BJ (cell line): ENCODE measurements at places on chromosomes 7 and 10.

DNA sequence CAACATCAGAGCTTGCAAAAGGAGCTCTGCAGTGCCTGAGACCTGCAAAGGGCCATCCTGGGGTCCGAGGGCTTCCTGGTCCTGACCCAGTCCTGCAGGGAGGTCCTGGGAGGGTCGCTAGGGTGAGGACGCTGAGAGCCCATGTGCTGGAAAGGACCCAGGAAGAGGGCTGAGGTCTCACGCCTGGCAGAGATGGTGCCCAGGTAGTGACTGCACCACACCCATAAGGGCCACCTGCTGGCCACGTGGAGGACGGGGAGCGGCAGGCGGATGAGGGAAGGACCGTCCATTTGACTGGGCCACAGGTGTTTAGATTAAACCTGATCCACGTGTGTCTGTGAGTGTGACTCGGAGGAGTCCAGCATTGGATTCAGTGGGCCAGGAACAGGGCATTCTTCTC lies 392.8 kb downstream of the DNAJB6 start:
- DNase-seq = no peak

DNA sequence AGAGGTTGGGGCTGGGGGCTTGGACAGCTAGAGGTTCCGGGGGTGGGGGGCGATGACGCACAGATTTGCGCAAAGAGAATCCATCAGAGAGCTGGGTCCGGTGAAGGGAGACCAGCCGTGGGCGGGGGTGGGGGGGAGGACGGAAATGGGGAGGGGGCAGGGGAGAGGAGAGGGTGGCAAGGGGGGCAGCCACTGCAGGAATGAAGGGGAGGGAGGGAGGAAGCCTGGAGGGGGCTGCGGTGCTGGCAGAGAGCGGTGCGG lies 1.2 kb upstream of the VGF start:
- no peak for DNase-seq

GRCh38 chr10:30057894-30058556 lies 1.4 kb downstream of the JCAD start:
- no peak for DNase-seq

- DNase-seq = peak; percentile 85
These were observed 234.6 kb downstream of the DIP2C start for GRCh38 chr10:454860-455259.

- no peak for DNase-seq
These were observed 79.2 kb downstream of the CCNY start for GRCh38 chr10:35415505-35415904.

DNA sequence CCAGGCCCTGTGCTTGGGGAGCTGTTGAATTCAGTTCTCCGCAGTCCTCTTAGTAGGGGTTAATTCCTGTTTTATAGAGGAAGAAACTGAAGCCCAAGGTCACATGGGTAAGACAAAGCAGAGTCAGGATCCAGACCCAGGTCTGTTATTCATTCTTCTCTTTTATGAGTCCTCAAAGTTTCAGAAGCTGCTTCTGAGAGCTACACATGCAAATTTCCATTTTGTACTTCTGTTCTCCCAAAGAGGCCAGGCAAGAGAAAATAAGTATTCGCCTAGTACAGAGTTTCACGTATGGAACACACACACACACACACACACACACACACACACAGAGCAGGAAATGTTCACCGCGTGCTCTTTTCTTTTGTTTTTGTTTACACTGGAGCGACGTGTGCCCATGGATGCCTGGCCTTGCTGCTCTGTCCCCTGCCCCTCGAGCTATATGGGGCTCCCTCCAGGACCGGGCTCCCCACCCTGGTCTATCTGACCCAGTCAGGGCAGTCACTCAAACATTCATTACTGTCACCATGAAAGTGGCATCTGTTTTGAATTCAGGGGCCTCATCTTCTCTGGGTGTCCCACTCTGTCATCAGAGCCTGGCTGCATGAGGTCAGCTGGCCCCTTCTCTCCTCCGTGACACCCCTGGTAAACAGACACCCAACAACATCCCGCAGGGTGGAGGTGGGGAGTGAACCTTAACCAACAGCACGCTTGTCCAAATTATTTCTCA lies 84.4 kb downstream of the TNS3 start:
- no peak for DNase-seq

GRCh38 chr10:104322416-104322782 lies 15.9 kb downstream of the ITPRIP start:
- DNase-seq = no peak

DNA sequence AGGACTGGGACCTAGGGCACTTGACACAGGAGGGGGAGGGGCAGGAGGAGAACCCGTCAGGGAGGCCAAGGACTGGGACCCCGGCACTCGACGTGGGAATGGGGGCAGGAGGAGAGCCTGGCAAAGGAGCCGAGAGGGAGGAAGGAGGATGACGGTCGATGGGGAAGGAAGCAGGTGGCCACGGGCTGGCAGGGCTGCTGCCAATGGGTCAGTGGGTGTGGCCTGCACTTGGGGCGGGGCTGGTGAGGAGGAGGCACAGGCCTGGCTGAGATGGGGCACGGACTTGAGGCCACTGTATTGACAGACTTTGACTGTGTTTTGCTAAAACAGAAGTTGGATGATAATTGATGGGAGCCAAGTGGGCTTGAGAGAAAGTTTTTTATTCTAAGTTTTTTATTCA lies 68.9 kb downstream of the RBM33 start:
- no peak for DNase-seq

DNA sequence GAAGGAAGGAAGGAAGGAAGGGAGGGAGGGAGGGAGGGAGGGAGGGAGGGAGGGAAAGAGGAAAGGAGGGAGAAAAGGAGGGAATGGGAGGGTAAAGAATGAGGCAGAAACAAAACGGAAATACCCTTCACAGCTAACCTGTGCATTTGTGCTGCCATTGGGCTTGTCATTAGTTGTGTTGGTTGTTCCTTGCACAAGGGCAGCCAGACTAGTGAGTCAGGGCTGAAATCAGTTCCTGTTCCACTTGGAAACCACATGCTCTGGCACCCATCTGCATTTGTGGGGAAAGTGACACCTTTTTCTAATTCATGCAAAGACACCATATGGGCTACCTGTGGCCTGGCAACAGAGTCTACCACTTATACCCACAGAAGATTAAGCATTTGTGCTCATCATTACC lies 1004.0 kb upstream of the C7orf33 start:
- DNase-seq = no peak

- no peak for DNase-seq
These were observed 241.5 kb downstream of the PHTF2 start for GRCh38 chr7:78039790-78040776.

GRCh38 chr10:31477584-31477983 lies 158.6 kb downstream of the ZEB1 start:
- no peak for DNase-seq

DNA sequence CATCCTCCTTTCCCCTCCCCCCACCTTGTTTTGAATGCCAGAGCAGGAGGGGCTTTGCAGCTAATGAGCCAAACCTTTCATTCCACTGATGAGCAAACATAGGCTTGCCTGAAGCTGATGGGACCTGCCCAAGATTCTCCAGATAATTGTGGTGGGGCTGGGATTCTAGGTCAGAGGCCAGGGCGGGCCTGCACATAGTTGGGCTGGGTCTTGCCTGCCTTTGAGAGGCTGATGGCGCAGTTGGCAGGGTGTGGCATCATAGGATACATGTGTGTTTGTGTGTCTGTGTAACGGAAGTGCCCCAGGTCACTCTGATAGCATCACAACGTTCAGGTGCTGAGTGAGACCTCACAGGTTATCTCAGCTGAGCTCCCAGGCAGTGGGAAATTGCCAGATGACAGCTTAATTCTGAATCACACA lies 22.9 kb downstream of the BTBD16 start:
- no peak for DNase-seq

DNA sequence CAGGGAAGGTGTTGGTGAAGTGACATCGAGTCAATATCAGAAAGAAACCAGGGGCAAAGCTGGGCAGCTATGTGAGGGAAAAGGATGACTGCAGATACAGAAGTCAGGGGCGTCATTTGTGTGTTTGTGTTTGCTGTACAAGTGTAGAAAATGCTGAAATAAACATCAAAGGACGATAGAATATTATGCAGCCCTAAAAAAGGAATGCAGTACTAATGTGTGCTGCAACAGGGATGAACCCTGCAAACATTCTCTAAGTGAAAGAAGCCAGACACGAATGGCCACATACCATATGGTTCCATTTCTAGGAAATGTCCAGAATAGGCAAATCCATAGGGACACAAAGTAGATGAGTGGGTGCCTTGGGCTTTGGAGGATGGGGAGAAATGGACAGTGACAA lies 133.9 kb downstream of the PRPF18 start:
- no peak for DNase-seq

GRCh38 chr7:148867596-148868377 lies 16.3 kb downstream of the EZH2 start:
- DNase-seq = no peak

- DNase-seq = no peak
These were observed 76.0 kb upstream of the RET start for GRCh38 chr10:43000651-43001426.

DNA sequence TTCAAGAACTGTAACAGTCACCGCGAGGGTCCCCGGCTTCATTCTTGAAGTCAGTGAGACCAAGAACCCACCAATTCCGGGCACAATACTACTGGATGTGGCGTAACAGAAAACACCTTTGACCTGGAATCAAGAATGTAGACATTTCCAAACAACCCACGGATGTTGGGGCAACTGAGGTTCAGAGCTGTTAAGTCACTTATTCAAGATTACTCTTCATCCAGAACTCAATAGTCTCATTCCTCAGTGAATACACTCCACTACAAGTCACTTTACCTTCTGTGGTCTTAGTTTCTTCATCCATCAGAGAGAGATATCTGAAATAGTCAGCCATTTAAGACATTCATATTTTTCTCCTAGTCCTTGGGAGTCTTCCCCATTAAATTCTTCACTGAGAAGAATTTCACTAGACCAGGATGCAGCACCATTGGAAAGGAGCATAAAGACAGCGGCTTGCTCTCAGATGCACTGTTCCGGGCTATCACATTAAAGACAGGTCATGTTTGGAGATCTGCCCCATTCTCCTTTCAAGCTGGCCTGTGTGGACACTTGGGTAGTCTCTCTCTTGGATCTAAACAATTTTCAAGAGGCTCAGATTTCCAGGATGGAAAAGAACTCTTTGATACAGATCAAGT lies 32.3 kb upstream of the ARID5B start:
- no peak for DNase-seq

DNA sequence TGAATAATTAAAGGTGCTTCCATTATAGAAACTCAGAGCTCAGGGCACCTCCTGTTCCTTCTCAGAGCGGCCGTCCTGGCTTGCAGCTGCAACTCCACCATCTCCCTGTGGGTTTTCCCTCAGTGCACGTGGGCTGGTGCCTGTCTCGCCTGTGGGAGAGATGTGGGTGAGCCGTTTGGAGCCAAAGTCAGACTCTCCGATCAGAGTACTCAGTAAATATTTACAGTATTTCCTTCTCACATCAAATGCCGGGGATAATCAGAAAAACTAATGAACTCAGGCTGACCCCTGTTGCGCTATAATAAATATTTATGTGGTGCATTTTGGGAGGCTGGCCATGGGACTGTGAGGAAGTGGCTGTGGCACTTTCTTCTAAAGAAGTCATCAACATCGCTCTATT lies 155.8 kb upstream of the HABP2 start:
- no peak for DNase-seq

GRCh38 chr7:21089653-21090052 lies 303.0 kb upstream of the SP8 start:
- DNase-seq = no peak

DNA sequence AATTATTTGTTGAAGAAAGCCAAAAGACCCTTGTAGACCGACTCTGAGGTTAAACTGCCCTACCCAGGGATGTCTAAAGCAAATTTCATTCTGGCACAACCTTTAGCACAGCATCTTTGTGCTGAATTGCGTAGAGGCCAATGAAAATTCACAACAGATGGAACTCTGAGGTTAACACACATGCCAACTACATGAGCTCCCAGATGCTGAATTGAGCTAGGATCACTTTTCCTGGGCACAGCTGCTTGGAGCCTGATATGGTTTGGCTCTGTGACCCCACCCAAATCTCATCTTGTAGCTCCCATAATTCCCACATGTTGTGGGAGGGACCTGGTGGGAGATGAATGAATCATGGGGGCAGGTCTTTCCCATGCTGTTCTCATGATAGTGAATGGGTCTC lies 158.0 kb upstream of the PTN start:
- DNase-seq = no peak

- DNase-seq = no peak
These were observed 457.5 kb downstream of the KCNMA1 start for GRCh38 chr10:77180104-77180503.

DNA sequence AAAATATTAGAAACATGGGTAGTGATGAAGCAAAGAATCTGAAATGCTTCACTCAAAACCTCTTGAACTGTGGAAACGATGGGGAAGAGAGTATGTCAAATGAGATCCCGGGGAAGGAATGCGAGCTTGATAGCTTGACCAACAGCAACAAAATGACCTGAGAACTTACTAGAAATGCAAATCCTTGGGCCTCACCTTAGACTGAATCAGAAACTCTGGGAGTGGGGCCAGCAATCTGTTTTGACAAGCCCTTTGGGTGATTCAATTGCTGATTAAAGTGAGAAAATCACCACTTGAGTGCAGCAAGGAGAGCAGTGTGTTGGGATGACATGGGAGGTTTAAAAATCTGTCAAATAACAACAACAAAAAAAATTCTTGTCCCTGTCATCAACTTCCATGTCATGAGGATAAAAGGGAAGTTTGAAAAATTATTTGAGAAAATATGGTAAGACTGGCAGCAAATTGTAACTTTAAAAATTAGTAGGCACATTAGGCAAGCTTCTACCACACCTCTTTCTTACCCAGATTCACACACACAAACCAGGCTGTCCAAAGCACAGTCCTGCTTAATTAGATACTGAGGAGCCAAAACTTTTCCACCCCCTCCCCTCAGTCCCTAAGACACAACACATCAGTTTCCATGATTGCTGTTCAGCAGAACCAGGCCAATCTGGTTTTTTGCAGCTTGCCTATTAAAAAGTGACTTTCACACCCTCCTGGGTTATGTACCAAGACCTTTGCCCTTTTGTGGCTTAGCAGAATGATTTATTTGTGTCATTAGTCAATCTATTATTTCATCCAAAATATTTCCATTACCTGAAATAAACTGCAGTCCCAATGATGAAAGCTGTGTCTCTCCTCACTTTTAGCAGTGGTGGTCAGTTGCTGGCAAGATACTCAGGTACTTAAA lies 15.6 kb downstream of the CALCR start:
- no peak for DNase-seq

- DNase-seq = no peak
These were observed 1.5 kb upstream of the OPALIN start for GRCh38 chr10:96360331-96360730.

DNA sequence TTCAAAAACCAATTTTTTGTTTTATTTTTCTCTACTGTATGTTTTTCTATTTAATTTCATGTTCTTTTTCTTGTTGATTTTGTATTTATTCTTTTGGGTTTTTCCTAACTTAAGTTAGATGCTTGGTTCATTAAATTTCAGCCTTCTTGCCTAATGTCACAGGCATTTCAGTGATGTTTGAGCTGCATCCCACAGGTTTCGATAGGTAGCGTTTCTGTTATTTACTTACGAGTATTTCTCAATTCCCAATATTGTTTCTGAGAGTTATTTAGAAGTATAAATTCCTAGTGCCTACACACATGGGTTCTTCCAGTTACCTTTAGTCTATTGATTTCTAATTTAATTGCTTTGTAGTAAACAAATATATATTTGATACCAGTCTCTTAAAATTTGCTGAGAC lies 18.2 kb downstream of the PROSER2 start:
- no peak for DNase-seq
